ENCODE measurements at places on chromosomes 3 and 15.

GRCh38 chr15:68598171-68599152 lies 19.7 kb downstream of the CORO2B start:
- DNase-seq: no peak

DNA sequence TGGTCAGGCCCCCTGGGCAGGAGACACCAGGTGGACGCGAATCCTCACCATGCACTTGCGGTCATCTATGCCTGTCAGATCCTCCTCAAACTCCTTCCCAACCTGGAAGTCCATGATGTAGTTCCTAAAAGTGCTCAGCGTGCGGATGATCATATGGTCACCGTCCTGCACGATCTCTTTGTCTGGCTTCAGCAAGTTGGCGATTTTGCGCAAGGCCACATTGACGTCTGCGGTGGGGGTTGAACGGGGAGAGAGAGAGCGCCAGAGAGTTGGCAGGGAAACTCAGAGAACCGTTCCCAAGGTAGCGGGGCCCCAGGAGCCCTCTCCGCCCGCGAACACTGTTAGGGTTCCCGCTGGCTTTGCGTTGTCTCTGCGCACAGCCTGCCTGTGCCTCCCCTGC lies 809 bp downstream of the RBP1 start:
- DNase-seq: no peak

DNA sequence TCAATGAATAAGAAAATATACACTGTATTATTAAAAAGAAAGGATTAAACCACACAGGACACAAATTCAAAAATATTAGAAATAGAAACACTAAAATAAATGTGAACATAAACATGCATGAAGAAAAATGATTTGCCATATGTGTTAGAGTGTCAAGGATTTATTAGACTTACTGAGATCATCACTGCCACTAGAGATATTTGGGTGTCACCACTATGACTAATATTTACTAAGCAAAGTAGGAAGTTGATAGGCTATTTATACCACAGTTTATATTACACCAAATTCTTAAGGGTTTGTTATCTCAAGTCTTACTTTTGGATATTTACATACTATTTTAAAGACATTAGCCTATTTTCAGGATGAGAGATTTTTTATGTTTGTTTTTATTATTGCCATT lies 575.0 kb upstream of the SGO1 start:
- DNase-seq: no peak

DNA sequence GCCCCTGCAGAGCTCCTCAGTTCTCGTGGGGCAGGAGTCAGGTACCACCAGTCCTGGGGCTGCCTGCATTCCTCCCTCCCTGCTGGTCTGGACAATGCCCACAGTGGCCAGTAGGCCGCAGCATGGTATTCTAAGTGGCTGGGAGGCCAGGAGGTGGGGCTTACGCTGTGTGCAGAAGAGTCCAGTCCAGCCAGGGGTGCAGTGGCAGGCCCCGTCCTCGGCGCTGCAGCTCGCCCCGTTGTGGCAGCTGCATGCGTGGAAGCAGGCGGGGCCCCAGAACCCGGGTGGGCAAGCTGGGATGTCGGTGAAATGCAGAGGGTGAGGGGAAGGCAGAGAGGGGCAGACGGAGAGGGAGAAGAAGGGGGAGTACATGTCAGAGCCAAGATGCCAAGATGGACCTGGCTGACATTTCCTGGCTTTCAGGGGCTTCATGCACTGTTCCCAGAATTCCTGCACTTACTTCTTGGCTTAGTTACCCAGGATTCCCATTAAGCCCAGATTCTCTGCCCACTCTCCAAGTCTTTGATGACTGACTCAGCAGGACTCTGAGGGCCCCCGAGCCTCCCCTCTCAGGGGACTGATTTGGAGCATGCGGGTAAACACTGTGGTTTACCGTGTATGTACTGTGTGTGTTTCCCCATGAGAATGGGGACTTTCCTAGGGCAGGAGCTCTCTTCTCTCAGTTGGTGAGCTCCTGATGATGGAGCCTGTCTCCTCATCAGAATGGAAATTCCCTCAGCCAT lies 47.5 kb downstream of the RAB11A start:
- DNase-seq: peak; percentile 16

- peak; percentile 13 for DNase-seq
Observed at GRCh38 chr3:190566043-190566933, 52.4 kb downstream of the IL1RAP start.

- no peak for DNase-seq
Observed at GRCh38 chr3:151107177-151107576, 21.7 kb downstream of the MED12L start.

DNA sequence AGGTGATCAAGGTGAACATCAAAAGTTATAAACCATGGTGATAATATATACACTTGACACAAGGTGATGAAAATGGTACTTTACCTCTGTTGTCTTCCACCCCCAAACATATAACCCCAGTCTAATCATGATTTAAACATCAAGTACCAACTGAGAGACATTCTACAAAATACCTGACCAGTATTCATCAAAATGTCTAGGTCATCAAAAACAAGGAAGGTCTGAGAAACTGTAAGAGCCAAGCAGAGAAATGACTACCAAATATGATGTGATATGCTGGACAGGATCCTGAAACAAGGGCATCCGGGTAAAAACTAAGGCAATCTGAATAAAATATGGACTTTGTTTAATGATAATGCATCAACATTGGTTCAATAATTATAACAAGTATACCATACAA lies 27.8 kb downstream of the EDC3 start:
- no peak for DNase-seq

- DNase-seq: no peak
Observed at GRCh38 chr3:126685493-126685892, 18.5 kb upstream of the CHCHD6 start.

DNA sequence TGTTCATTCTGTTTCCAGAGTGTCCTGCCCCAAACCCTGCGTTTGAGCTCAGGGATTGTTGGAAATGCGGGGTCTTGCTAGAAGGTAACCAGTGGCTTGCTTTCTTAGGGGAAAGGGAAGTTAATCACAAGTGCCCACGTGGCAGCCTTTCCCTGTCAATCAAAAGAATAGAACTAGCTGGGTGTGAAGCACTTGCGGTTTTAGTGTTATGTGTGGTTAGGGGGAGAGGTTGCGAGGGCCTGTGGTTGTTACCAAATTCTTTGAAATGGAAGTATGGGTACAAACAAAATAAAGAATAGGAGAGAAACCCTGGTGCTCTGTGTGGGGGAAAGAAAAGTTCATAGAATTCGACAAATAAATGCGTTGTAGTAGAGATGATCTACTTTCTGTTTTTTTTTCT lies 67.6 kb downstream of the FNDC3B start:
- peak; percentile 84 for DNase-seq

GRCh38 chr3:148008591-148008990 lies 599.4 kb downstream of the ZIC1 start:
- no peak for DNase-seq

DNA sequence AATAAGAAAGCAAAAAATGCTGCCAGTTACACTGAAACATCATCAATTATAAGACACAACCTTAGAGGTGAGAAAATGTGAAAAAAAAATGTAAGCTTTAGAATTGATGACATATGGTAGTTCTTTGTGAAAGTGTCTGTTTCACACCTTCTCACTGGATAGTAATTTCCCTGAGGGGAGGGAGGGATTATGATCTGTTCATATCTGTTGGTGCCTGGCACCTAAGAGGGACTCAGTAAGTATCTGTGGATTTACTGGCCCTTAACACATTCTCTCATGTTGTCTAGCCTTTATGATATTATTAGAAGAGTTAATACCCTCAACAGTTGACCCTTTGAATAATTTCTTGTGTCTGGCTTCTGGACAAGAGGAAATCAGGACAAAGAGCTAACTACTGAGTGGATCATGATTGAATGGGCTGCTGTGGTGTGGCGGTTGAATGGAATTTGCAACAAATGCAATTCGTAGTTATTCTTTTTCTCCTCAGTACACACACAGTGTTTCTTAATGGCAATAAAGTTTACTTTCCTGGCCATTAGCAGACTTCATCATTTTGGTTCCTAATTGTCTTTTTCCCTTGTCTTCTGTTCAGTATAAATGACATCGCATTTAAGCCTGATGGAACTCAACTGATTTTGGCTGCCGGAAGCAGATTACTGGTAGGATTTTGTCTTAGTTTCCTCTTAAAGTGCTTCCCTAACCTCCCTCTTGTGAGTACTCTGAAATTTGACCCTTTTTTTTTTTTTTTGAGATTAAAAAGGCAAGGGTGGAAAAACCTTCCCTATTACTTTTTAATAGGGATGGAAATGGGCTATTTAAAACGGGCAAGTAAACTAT lies 9.5 kb downstream of the IFT122 start:
- DNase-seq: no peak

GRCh38 chr3:135085652-135086436 lies 290.8 kb downstream of the EPHB1 start:
- no peak for DNase-seq

DNA sequence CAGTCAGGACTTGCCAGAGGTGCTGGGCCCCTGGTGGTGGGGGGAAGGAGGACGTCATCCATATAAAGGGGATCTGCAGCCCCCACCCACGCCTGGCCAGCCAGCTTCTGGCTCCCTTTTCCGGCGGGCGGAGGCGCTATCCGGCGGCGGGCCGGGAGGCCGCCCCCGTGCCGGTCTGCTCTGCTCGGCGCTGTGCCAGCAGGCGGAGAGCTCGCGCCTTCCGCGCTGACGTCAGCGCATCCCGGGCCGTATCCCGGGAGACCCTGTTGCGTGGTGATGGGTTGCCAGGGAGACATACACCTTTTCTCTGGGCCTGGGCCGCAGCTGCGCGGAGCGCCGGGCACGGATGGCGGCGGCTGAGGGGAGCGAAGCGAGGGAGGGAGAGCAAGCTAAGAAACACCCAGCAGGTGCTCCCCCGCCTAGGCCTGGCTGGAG lies 1.1 kb downstream of the FAM131A start:
- DNase-seq: no peak

GRCh38 chr3:133273346-133273745 lies 126.5 kb upstream of the BFSP2 start:
- no peak for DNase-seq

- DNase-seq: peak; percentile 0
Observed at GRCh38 chr15:72078887-72079286, 39.1 kb downstream of the MYO9A start.

GRCh38 chr3:113783980-113784379 lies 37.1 kb downstream of the ATP6V1A start:
- DNase-seq: no peak

- DNase-seq: no peak
Observed at GRCh38 chr3:26099692-26100091, 309.8 kb downstream of the OXSM start.

DNA sequence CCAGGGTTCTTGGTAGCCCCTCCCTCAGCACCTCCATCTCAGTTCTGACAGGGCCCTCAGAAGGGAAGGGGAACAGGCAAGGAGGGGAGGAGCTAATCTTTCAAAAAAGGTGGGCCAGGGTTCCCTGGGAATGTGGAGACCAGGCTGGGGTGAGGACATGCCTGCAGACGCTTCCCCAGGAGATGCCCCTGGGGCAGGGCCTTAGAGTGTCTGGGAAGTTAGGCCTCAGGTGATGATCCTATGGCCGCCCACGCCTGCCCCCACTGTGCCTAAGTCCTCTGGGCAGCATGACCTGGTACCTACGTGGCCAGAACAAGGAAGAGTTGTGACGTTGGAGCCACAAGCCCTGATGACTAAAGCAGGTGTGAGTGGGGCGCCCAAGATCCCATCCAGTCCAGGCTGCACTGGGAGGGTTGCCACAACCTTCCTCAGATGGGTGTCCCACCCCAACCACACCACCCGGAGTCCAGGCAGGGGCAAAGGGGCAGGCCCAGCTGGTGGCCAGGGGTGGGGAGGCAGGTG lies 3.9 kb upstream of the SEMA3B start:
- DNase-seq: no peak

DNA sequence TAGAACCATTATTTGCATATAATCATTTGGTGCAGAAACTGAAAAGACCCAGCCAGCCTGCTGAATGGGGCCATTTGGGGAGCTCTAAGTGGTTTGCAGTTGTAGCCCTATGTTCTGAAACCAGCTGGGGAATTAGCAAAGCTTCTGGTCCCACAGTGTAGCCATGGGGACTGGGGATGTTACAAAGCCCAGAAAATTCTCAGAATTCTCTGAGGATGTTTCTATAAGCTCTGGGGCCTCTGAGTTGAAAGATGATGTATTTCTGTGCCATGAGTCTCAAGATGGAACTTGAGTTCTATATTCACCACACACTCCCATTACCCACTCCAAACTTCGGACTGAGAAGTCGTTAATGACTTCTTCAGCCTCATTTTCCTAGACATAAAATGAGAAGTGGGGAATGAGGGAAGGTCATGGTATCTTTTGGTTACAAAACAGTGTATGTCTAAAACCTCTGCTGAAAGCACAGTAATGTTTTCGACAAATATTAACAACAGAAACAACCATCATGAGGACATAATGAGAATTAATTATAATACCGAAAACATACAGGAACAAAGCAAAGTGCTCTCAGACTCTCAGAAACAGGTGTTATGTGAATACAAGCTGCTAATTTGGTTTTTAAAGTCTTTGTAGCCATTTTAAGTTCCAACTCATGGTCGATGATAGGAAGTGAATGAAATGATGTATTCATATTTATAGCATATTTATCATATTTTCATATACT lies 89.4 kb downstream of the RFTN1 start:
- DNase-seq: no peak

DNA sequence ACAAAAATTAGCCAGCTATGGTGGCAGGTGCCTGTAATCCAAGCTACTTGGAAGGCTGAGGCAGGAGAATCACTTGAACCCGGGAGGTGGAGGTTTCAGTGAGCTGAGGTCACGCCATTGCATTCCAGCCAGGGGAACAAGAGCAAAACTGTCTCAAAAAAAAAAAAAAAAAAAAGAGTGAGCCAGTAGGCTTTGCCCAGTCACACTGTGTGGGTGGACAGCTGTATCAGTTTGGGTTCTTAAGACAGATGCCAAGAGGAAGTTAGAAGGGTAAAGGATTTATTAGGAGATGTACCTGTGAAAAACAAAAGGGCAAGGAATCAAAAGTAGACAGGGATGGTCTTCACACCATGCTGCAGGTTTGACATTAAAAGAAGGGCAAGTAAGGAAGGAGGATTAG lies 86.1 kb upstream of the CGNL1 start:
- DNase-seq: no peak

DNA sequence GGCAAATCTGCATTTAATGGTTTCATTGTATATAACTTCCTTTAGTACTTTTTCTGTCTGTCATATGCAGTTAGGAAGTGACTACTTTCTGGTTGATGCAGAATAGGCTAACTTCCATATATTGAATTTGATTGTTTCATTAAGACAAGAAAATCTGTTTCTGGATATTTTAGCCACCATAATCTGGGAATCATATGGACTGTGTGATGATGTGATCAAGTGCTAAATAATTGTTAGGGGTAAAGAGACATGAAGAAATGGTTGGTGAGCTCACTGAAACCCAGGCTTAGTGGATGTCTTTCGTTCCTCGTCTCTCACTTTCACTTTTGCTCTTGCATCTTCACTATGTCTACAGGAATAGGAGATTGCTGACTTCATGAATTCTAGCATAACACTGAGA lies 3.5 kb upstream of the MNS1 start:
- peak; percentile 6 for DNase-seq

- DNase-seq: no peak
Observed at GRCh38 chr3:39082666-39083313, 24.6 kb downstream of the GORASP1 start.
